ENCODE measurements at places on chromosomes 12 and 14.
A peak's percentile ranks its signal among the peaks of the same experiment; 100 is the strongest.

- no peak for DNase-seq
Observed at GRCh38 chr14:21036751-21037150, 2.1 kb upstream of the RNASE13 start.

- no peak for DNase-seq
Observed at GRCh38 chr12:49223590-49224369, 34.9 kb upstream of the TUBA1A start.

DNA sequence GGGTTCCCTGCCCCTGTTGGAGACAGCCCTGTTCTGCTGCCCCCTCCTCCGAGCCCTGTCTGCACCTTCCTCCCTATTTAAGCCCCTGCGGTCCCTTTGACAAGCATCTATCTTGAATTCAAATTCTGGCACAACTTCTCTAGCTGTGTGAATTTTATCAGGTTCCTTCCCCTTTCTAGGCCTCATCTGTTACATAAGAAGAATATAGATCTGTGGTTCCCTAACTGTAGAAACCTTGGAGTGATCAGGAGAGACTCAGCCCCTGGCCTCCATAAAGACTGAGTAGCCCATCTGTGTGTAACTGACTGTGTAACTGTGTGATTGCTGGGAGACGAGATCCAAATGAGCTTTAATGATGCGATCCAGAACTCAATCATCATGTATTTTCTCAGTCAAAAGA, 13.0 kb upstream of the RACGAP1 start:
- no peak for DNase-seq

DNA sequence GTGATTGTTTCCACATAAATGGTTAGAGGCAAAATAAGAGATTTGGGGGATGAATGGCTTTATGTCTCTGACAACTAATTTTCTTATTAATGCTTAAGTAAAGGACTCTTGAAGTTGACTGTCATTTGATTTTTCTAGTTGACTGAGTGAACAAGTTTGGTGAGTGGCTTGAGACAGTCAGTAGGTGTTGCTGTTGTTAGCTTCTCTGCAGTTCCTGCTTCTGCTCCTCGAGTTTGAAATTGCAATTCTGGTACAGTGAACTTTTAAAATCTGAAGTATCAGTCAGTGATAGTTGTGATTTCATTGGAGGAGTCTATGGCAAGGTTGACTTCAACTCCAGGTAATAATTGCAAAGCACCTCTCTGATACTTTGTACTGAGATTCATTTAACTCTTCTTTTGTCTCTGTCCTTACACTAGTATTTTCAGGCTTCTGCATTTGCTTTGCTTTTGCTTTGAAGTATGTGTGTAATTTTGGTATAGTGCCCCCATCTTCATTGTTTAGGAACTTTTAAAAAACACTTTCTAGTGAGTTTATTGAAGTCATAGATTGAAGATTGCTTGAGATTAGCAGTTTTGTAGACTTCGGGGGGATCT, 415.5 kb downstream of the PCNX1 start:
- DNase-seq: no peak

- no peak for DNase-seq
Observed at GRCh38 chr12:90166671-90167070, 458.0 kb upstream of the ATP2B1 start.

DNA sequence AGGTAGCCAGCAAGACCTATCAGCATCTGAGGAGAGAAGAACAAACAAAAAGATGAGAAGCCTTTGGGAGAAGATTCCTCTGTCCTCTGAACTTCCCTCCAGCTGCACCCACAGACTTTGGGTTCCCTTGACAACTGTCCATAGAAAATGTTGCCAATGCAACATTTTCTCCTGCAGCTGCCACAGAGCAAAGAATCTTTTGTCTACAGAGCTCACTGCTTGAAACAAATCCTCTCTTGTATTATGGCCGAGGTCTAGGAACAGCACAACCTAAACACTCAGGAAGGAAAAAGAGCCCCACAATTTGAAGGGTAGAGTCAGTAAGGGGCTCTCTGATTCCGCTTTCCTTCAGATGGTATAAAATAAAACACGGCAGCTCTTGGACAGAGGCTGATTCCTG, 14.3 kb downstream of the POMT2 start:
- DNase-seq: no peak

- no peak for DNase-seq
Observed at GRCh38 chr14:68884031-68885030, 91.5 kb upstream of the ZFP36L1 start.

GRCh38 chr12:102964872-102965271, 7.4 kb downstream of the ASCL1 start:
- DNase-seq: no peak

- DNase-seq: no peak
Observed at GRCh38 chr12:27207615-27208413, 36.3 kb upstream of the STK38L start.

DNA sequence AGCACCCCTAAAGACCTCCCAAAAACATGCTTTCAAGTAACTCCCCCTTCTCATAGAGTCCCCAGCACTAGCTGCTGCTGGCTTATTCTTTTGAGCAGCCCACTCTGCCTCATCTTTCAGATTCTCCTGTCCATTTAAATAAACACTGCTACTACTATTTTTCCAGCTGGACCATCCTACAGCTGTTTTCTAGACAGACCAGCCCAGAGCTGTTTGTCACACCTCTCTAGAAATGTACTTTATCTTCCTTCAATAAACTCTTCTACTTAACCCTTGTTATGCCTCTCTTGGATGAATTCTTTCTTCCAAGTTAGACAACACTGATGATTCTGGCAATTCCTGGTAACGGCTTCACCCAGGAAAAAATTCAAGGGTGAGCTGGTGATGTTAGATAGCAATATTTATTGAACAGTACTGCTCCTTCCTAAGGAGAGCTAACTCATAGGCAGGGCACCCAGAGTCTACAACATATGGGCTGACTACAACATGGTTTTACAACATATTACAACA, 995.7 kb downstream of the LRFN5 start:
- DNase-seq: no peak

DNA sequence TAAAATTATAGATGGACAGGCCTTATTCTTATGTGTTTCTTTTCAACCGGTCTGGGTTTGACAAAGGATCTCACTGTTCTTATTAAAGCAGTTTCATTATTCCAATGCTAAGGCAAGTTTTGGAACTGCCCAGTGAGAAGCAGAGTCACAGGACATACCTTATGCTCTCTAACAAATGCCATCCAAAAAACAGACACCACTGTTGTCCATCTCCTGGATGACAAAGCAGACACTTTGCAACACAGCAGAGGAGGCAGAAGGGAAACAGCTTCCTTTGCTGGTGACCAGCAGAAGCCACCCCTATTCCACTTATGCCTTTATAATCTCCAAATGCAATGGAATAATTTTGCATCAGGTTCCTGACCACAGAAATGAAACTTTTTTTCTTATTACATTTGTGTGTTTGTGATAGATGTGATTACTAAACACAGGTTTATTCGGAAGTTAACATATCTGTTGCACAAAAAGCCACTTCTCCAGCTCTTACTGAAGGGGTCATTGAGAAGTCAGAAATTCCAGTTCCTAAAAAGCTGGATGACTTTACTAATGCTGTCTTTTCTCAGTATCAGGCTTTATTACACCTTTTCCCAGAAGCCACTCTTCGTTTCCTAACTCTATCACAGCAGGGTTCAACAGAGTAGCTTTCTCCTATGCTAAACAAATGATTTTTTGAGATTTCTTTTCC, 115.6 kb downstream of the BTG1 start:
- no peak for DNase-seq

DNA sequence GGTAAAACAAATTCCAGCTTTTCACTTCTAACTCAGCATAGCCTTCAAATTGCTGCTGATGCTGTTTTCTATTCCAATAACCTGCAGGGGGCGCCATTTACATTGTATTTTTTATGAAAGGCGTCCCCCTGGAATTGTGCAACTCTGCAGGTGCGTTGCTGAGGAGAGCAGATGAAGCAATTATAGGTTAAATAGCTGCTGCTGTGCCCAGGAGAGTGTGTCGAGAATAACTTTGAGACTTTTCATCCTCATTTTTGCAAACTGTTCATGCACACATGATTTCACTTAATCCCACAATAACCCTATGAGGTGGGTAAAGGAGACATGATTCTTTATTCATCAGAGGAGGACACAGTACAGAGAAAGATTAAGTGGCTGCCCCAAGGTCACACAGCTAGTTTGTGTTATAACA, 75.7 kb downstream of the MYRFL start:
- DNase-seq: peak; percentile 47

DNA sequence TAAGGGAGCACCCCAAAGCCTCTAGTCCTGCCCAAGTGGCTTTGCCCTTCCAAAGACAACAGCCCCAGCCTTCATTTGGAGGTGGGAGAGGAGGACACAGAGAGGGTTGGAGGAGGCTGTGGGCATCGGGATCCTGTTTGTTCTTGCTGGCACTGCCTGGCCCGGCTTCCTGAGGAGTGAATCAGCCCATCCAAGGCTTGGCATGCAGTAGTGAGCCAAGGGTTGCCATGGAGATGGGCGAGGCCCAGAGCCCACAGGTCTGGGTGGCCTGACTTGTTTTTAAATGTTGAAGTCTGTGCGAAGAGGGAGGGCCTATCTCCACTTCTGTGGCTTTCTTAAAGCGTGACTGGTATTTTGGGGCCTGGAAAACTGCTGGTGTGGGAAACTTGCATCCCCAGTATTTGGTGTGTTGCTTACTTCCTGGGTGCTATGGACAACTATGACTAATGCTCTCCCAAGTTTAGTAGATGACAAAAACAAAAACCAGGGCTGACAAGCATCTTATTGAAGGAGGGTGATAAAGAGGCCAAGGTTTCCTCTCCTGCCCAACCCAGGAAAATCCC, 15.8 kb downstream of the CD9 start:
- DNase-seq: no peak

DNA sequence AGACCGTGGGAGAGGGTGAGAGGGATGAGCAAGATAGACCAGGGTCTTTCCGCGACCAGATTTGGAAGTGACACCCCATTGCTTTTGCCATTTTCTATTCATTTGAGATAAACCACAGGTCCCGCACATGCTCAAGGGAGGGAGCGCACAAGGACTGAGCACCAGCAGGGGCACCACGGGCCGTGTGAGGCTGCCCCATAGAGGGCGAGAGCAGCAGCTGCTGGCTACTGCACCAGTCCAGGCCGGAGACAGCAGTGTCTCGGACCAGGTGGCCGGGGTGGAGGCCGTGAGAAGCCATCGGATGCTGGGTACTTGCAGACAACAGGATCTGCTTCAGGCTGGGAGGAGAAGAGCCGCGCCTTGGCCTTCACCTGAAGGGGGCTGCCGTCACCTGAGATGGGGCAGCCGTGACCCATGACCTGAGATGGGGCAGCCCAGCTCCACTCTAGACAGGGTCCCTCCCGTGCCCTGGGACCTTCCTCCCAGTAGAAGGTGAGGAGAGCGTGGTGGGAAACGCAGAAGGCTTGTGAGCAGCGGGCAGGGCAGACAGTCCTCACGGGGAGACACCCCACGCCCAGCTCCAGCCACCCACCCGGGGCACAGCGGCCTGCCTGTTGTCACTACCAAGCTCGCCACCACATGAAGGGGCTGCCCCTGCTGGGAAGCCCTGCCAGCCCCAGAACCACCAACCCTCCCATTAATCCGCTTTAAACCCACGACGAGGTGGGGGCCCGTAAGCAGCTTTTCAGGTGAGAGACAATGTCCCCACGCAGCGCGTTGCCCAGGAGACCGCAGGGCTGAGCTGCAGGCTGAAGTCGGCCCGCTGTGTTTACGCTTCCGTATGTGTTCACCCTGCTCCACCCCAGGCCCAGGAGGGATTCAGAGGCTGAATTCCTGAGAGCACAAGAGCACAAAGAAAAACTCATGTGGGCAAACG, 61.7 kb upstream of the FBRSL1 start:
- DNase-seq: no peak

GRCh38 chr12:39930101-39930500, 175.8 kb downstream of the SLC2A13 start:
- no peak for DNase-seq

GRCh38 chr14:35046048-35046750, at the start of gene FAM177A1:
TSS of gene FAM177A1 (plus strand) at chr14:35046272. CDS start at chr14:35046464, 192 bp downstream.
- peak; percentile 97 for DNase-seq

GRCh38 chr12:25840678-25841465, 117.6 kb upstream of the RASSF8 start:
- no peak for DNase-seq

DNA sequence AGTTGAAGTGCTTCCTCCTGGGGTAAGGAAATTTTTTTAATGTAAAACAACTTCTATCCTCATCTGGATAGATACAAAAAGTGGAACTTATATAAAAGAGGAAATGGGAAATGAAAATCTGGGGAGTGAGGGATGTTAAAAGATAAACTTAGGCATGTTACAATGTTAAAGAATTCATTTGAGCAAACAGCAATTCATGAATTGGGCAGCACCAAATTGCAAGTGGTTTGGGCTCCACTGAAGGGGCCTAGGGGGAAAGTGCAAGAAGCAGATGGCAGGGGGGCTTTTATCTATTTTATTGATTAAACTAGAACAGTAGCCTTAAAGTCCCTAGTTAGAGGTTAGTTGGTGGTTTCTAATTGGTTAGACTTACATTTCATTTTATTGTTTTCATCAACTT, 118.1 kb upstream of the NAP1L1 start:
- no peak for DNase-seq

DNA sequence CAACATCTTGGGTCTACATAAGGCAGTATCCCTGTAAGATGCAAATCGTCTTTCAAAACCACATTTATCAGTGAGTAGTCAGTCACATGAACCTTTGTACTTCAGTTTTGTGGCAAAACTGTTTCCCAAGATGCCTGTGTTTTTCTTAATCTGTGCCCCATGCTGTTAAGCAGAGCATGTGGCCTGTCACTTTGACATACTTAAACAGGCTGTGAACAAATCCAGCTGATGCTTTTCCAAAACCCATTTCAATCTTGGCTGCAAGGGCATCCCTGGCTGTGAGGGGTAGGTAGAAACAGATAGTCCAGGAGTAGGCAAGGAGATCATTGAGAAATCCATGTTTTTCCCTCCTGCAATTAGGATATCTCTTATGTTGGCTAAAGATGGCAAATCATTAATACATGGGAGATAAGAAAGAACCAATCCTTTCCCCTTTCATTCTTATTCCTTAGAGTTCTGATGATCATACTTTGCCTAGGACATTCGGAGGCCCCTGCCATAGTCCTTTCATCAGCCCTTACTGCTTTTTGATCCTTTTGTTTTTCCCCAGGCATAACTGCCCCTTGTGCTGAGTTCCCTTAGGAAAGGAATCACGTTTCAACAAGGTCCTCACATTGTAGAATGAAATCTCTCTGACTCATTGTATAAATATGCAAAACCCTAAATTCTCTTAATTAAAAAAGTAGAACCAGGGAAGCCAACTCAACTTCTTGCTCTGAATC, 121.1 kb upstream of the EEA1 start:
- no peak for DNase-seq

DNA sequence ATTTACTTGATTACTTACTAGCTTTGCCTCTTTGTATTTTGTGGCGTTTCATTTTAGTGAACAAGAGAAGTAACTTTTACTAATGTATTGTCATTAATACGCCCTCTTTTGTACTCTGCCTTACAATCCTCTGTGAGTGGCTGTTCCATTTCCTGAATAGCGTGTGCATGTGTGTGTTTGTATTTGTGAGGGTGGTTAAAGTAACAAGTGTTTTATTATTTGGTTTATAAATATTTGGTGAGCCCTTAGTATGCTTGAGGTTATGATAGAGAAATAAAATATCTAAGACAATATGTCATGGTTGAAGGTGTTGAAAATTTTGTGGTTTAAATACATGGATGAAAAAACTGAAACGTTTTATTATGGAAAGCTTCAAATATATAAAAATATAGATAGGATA, 71.7 kb upstream of the REP15 start:
- no peak for DNase-seq

GRCh38 chr14:103880348-103881267, 33.2 kb upstream of the PPP1R13B start:
- no peak for DNase-seq

- DNase-seq: no peak
Observed at GRCh38 chr14:68526512-68527091, 266.3 kb downstream of the ZFP36L1 start.

- no peak for DNase-seq
Observed at GRCh38 chr12:4169959-4170358, 103.6 kb upstream of the CCND2 start.

Data from activated CD8-positive, alpha-beta memory T cell treated with anti-CD3 and anti-CD28 coated beads for 1 hour (primary cell).